Testis (tissue), 5 donors: ENCODE measurements at places on chromosomes 3 and 15.
A peak's percentile ranks its signal among the peaks of the same experiment; 100 is the strongest.

GRCh38 chr3:20103731-20104130 lies 63.5 kb downstream of the KAT2B start:
- H3K36me3 ChIP-seq = no peaks in the 10 kb centered on the region
- H3K27ac ChIP-seq = no peak overlapping the region
- H3K27me3 ChIP-seq = no peaks in the 10 kb centered on the region

- no peaks in the 10 kb centered on the region for H3K36me3 ChIP-seq
- H3K4me1 ChIP-seq = no peaks in the 10 kb centered on the region
- no peaks in the 10 kb centered on the region for H3K27me3 ChIP-seq
- H3K4me3 ChIP-seq = no peak overlapping the region
- no peak for DNase-seq
Measured at GRCh38 chr3:44252332-44252959, 10.8 kb downstream of the TOPAZ1 start.

DNA sequence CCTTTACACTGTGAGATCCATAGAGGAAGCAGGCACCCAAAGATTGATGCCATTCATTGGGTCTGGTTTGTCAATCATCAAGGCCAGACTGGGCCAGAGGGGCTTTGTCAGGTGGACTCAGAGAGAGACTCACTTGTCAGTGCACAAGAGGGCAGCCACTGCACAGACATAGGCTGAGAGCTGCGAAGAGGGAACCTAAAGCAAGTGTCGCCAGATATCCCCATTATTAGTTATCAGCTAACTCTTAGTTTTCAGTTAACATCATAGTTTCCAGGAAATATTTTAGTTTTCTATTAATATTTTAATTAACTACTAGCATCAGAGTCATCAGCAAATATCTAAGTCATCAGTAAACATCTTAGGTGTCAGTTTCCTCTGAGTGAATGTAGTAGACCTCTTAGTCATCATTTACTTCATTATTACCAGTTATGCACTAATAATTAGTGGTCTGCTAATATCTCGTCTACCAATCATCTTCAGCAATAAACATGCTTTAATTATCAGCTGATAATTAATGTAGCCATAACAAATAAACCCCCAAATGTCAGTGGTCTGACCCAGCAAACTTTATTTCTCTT lies 41.7 kb upstream of the LIMD1 start:
- H3K27ac ChIP-seq = no peak overlapping the region
- H3K4me3 ChIP-seq = no peak overlapping the region
- H3K27me3 ChIP-seq = no peaks in the 10 kb centered on the region
- peaks cover 37% of the 10 kb centered on the region for H3K4me1 ChIP-seq
- peak; percentile 11 for DNase-seq
- H3K36me3 ChIP-seq = no peaks in the 10 kb centered on the region

DNA sequence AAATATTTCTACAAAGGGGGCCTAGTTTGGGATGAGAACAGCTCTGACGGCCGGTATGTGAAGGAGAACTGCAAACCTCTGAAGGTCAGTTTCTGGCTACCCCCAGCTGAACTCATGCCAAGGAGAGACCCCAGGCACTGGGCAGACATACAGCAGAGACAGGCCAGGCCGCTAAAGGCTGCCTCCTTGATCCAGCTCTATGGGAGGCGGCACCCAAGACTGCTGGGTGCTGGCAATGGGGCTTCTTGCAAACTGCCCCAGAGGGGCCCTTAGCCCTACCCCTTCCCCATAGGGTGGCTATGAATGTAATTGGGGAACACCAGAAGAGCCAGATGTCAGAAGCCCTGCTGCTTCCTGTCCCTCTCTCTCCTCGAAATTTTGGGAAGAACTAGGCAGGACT lies 13.3 kb downstream of the CLK3 start:
- no peaks in the 10 kb centered on the region for H3K27me3 ChIP-seq
- H3K27ac ChIP-seq = no peak overlapping the region
- no peak overlapping the region for H3K4me3 ChIP-seq

DNA sequence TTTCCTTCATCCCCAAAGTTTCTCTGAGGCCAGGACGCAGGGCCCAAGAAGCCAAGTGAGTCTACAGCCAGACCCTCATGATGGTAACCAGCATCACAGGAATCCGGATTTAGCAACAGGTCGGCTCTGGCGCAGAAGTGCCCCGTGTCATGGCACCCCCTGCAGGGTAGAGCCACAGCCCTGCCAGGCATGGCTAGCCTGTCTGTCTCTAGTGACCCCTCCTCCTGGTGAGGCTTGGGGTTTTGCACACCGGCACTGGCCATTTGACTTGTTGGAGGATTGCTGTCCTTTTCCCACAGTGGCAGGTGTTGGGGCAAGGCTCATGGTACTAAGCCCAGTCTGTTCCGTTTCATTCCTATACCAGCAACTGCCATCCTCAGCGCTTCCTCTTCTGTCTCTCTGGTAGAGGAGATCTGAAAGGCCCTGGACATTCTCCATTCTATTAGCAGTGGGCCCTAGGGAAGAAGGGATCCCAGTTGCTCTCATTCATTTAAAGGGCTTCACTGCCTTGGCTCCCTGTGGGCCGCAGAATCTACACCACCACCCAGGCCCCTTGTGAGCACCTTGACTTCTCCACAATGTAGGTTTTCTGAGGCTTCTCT lies 9.4 kb upstream of the CHAC1 start:
- no peak overlapping the region for H3K4me3 ChIP-seq
- no peaks in the 10 kb centered on the region for H3K27me3 ChIP-seq
- H3K36me3 ChIP-seq = no peaks in the 10 kb centered on the region
- H3K27ac ChIP-seq = no peak overlapping the region

- H3K27ac ChIP-seq = no peak overlapping the region
- no peak overlapping the region for H3K4me3 ChIP-seq
- no peaks in the 10 kb centered on the region for H3K4me1 ChIP-seq
- H3K36me3 ChIP-seq = no peaks in the 10 kb centered on the region
- DNase-seq = no peak
Measured at GRCh38 chr15:33656168-33656567, 312.1 kb upstream of the CHRM5 start.

- peaks cover 35% of the 10 kb centered on the region for H3K4me1 ChIP-seq
- peak; percentile 90 for DNase-seq
- no peaks in the 10 kb centered on the region for H3K27me3 ChIP-seq
- H3K36me3 ChIP-seq = no peaks in the 10 kb centered on the region
Measured at GRCh38 chr3:50616003-50616769, 765 bp upstream of the MAPKAPK3 start.

- H3K27ac ChIP-seq = no peak overlapping the region
- no peaks in the 10 kb centered on the region for H3K27me3 ChIP-seq
- H3K4me1 ChIP-seq = no peaks in the 10 kb centered on the region
- no peaks in the 10 kb centered on the region for H3K36me3 ChIP-seq
- no peak overlapping the region for H3K4me3 ChIP-seq
Measured at GRCh38 chr3:55369141-55369847, 117.8 kb downstream of the WNT5A start.

- no peaks in the 10 kb centered on the region for H3K36me3 ChIP-seq
- no peak for DNase-seq
- no peak overlapping the region for H3K4me3 ChIP-seq
- H3K27me3 ChIP-seq = no peaks in the 10 kb centered on the region
- H3K27ac ChIP-seq = no peak overlapping the region
- H3K4me1 ChIP-seq = peaks cover 3% of the 10 kb centered on the region
Measured at GRCh38 chr3:149152420-149152819, 23.0 kb downstream of the HPS3 start.

DNA sequence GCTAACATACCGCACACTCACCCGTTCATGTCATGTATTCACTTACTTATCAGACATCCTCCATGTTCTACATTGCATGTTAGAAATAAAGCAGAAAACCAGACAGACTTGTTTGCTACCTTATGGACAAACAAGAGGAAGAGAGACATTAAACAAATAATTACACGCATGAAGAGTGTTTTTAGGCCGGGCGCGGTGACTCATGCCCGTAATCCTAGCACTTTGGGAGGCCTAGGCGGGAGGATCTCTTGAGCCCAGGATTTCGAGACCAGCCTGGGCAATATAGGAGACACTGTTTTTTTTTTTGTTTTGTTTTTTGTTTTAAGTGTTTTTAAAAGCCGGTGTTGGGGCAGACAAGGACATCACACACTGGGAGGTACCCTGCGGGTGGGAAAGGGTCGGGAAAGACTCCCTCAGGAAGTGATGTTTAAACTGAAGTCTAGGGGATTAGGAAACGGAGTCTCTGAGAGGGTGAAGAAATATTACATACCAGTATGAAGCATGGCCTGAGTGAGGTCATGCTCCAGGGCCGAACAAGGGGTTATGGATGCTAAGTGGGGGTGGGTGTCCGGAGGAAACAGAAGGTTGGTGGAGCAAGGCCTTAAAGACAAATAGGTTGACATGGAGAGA lies 2.1 kb upstream of the USP3 start:
- H3K4me3 ChIP-seq = no peak overlapping the region
- H3K36me3 ChIP-seq = no peaks in the 10 kb centered on the region
- peak overlapping the region; percentile 87 for H3K27ac ChIP-seq
- H3K27me3 ChIP-seq = no peaks in the 10 kb centered on the region
- H3K4me1 ChIP-seq = peaks cover 30% of the 10 kb centered on the region
- no peak for DNase-seq

DNA sequence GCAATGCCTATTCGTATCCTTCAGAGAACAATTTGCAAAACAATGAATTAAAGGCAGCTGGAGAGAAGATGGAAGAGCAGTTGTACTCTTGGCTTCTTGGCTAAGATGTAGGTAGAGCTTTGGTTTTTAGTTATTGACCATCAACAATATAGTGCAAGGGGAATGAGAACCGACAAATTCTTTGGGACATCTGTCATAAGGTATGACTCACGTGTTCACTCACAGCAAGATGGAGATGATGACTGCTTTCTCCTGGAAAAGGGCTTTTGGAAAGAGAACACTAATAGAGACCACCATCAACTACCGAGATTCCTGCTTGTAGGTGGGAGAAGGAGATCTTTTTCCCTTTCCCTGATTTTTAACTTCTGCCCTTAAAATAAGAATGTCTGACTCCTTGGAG lies 234.9 kb downstream of the NTRK3 start:
- no peak overlapping the region for H3K4me3 ChIP-seq
- no peaks in the 10 kb centered on the region for H3K4me1 ChIP-seq
- DNase-seq = no peak
- H3K36me3 ChIP-seq = no peaks in the 10 kb centered on the region
- no peak overlapping the region for H3K27ac ChIP-seq
- no peaks in the 10 kb centered on the region for H3K27me3 ChIP-seq

DNA sequence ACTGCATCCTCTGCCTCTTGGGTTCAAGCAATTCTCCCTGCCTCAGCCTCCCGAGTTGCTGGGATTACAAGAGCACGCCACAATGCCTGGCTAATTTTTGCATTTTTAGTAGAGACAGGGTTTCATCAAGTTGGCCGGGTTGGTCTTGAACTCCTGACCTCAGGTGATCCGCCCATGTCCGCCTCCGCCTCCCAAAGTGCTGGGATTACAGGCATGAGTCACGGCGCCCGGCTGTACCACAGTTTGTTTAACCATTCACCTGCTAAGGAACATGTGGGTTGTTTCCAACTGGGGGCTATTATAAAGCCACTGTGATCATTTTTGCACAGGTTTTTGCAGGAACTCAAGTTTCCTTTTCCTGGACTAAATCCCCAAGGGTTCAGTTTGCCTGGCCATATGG lies 123.2 kb upstream of the RAP2B start:
- no peak overlapping the region for H3K4me3 ChIP-seq
- no peaks in the 10 kb centered on the region for H3K36me3 ChIP-seq
- H3K27ac ChIP-seq = no peak overlapping the region
- DNase-seq = no peak
- H3K4me1 ChIP-seq = peaks cover 6% of the 10 kb centered on the region

GRCh38 chr3:194757647-194758061 lies 72.0 kb downstream of the FAM43A start:
- H3K4me1 ChIP-seq = peaks cover 16% of the 10 kb centered on the region
- H3K27me3 ChIP-seq = no peaks in the 10 kb centered on the region
- DNase-seq = peak; percentile 63
- H3K36me3 ChIP-seq = no peaks in the 10 kb centered on the region
- no peak overlapping the region for H3K27ac ChIP-seq

GRCh38 chr3:114709102-114709501 lies 415.3 kb downstream of the TIGIT start:
- no peak overlapping the region for H3K4me3 ChIP-seq
- no peak overlapping the region for H3K27ac ChIP-seq

- H3K4me1 ChIP-seq = no peaks in the 10 kb centered on the region
- H3K27ac ChIP-seq = no peak overlapping the region
- H3K27me3 ChIP-seq = no peaks in the 10 kb centered on the region
- no peaks in the 10 kb centered on the region for H3K36me3 ChIP-seq
- no peak overlapping the region for H3K4me3 ChIP-seq
- DNase-seq = no peak
Measured at GRCh38 chr15:66424963-66425612, 38.4 kb downstream of the MAP2K1 start.

GRCh38 chr15:98228846-98229245 lies 268.3 kb downstream of the ARRDC4 start:
- no peaks in the 10 kb centered on the region for H3K4me1 ChIP-seq
- H3K27ac ChIP-seq = no peak overlapping the region
- H3K36me3 ChIP-seq = no peaks in the 10 kb centered on the region
- no peaks in the 10 kb centered on the region for H3K27me3 ChIP-seq

- H3K4me1 ChIP-seq = no peaks in the 10 kb centered on the region
- H3K27me3 ChIP-seq = no peaks in the 10 kb centered on the region
- no peak overlapping the region for H3K27ac ChIP-seq
- H3K4me3 ChIP-seq = no peak overlapping the region
- DNase-seq = no peak
Measured at GRCh38 chr3:182910936-182911781, 69.2 kb downstream of the DCUN1D1 start.

DNA sequence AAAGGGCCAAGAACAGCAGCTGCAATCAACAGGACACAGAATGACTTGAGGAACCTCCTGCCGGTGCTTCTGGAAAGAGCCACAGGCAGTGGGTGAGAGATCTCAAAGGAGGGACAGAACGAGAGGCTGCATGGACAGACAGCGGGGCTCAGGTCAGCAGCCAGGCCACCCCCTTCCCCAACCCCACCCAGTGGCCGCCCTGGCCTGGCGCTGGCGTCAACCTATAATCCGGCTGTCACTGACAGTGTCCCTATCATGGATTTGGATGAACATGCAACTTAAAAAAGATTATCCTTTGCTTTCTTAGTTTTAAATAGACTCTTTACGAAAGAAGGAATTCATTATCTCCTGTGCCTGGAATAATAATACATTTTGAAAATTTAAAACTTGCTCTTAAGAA lies 54.1 kb downstream of the TRPM1 start:
- no peak overlapping the region for H3K27ac ChIP-seq
- no peaks in the 10 kb centered on the region for H3K27me3 ChIP-seq
- no peaks in the 10 kb centered on the region for H3K4me1 ChIP-seq
- no peak for DNase-seq

DNA sequence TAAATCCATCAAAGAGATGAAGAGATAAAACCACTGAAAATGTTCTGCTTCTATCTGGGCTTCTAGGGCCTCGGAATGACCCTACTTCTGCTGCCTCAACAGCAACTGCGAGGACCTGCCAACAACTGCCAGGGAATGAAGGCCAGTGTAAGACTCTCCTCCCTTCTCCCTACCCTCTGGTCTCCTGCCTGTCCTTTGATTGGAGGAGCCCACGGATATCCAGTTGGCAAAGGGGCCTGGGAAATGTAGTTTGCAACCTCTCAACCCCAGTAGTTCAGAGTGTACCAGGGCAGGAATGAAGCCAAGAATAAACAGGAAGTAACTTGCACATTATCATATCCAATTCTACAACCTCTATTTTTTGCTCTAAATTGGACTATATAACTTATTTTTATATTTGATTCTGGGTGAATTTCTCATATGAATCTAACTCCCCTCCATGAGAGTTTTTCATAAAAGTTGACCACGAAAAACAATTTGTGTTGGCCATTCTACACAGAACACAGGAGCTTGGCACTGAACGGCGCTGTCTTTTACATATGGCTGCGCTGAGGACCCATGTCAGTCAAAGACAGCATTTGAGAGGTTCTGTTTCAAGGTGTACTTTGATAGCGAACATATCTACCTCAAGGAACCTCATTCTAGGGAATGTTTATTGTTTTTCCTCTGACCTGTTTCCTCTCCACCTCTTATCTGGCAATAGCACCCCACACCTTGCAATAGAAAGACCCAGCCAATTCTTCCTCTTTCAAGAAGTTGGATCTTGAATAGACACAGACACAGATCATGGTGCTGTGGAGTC lies 91.1 kb upstream of the RNF7 start:
- H3K27ac ChIP-seq = no peak overlapping the region
